ENCODE measurements at places on chromosomes 5 and 9. TPM values are rescaled to one million over a fixed set of nuclear protein-coding genes. Genes with fewer than 3 reads are reported as not detected.

GRCh38 chr5:30926218-30926617 lies 267.3 kb upstream of the CDH6 start:
- no peak for DNase-seq

DNA sequence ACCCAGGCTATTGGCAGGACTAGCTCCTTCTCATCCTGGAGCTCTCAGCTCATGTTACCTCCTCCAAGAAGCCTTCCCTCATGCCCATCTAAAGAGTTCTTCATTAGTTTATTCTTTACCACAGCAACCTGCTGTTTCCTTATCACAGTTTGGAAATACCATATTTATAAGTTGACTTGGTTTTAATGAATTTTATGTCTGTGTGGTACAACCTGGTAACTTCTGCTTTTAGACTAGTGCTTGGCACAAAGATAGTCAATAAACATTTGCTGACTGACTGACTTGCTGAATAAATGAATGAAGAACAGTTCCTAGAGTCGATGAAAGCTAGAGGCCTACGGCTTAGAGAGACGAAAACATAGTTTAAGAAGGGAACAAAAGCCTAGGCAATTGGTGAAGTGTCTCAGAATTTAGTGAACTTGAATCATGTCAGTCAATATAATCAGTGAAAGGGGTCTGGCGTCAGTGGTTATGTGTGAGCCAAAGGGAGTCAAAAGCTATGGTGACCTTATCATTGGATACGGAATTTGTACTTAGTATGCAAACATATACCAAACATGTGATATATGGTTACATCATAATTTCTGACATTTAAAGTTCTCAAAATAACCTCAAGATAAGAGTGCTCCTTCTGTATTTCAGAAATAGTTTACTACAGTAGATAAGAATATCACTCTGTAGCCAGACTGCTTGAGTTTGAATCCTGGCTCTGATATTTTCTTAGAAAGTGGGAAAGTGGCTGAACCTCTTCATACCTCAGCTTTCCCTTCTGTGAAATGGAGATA lies 239.5 kb downstream of the MCTP1 start:
- DNase-seq = no peak

DNA sequence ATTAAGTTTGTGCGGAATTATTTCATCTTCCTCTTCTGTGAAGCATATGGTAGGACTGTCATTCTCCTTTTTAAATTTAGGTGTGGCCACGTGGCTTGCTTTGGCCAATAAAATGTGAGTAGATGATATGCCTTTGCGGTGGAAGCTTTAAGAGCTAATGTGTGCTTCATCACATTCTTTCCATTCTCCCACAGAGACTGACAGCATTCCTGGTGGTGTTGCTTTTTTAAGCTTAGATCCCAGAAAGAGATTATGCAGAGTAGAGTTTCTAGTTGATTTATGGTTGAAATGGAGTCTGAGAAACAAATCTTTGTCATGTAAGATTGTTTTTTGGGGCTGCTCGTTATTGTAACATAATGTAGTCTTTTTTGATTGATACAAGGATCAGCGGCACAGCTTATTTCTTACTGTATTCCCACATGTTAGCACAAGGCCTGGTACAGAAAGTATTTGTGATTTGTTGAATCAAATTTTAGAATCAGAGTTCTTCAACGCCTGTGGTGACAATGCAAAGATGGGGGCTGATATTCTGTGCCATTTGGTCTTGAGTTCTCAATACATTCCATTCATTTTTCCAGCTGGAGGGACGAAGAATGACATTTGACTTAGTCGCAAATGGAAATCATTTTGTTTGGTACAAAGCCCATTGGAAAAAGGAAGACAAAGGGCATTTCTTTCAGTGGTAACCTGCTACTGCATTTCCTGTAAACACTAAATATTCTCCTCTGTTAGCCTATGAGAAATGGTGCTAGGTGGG lies 209.9 kb upstream of the VLDLR start:
- DNase-seq = no peak

DNA sequence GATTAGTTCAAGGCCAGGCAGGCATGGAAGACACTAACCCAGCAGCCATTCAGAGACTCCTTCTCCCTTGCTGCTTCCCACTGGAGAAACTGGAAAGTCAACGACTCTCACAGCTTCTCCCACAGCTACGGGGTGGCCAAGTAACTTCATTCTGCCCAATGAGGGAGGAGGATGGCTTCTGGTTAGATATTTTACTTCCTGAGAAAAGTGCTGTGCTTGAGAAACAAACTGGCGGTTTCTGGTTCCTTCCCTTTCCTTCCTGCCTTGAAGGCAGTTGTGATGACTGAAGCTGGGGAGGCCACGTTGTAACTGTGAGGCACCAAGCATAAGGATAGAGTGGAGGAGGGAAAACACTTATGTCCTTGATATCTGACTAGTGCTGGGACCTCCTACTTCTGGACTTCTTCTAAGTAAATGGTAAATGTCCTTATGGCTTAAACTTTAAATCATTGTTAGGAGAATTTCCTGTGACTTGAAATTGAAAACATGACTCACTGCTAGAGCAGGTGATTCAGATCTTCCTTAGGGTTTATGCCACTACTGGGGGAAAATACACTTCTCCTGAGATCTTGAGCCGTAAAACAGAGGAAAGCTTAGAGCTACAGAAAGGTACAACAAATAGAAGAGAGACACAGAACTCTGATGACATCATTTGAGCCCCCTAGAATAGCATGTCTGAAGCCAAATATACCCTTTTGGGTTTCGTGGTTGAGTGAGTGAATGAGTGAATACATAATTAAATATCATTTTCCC lies 3.1 kb upstream of the GNPDA1 start:
- DNase-seq = no peak

GRCh38 chr9:78280982-78281668 lies 15.8 kb upstream of the PSAT1 start:
- DNase-seq = peak; percentile 86

The MAMDC4 gene
- total RNA-seq = 2.4 TPM

The PIP5KL1 gene
- total RNA-seq = 1.2 TPM

DNA sequence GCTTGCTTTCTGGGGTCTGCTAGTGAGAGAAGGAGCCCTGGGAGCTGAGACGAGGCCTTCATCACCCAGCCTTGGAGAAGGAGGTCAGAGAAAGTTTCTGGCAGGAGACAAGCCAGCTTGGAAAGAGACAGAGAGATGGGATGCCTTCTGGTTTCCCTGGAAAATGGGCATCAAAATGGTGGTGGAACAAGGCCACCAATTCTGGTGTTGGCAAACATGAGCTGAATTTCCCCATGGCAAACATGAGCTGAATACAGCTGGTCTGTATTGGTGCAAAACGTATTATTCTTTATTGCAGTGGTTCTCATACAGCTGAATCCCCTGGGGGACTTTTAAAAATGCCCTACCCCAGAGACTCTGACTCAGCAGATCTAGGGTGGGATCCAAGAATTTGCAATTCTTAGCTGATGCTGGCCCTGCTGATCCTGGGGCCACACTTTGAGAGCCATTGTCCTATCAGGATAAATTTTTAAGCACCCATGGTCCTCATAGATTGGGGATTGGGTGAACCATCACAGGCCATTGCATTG lies 39.1 kb upstream of the S1PR3 start:
- no peak for DNase-seq

GRCh38 chr9:127647451-127647850 lies 35.4 kb downstream of the STXBP1 start:
- DNase-seq = no peak

- no peak for DNase-seq
Observed at GRCh38 chr9:1051210-1051583, 1.0 kb downstream of the DMRT2 start.

DNA sequence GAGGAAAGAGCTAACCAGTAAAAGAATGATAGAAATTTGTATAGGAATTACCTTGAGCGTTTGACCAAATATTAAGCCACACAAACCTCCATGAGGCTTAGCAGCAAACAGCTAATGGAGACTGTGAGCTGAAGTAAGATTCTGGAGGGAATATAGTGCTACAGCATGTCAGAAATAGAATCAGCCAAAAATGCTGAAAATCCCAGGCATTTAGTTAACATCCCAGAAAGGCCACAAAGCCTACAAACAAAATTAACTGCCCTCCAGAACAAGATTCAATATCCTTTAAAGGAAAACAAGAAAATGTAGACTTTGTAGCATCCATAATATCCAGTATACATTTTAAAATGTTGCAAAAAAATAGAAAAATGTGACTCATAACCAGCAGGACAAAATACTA lies 257.8 kb upstream of the TUSC1 start:
- no peak for DNase-seq

The GAPT gene
- total RNA-seq = 2.5 TPM

The CTSV gene
- total RNA-seq = not detected

DNA sequence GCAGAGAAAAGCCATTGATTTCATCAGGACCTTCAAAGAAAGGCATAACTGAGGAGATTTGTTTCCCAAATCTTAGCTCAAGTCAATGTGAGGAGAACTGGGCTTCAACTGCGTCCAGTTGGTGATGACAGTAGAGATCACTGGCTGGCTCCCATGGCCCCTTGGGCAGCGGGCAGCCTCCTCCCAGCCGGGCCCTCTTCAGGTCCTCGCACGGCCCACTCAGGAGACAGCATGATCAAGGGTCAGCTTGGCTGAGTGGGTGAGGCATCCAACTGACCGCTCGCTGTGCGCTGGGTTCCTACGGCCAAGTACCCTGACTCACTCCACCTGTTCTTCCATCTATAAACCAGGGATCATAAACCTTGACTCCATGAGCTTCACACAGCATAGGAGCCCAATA lies 274.0 kb downstream of the NSG2 start:
- DNase-seq = peak; percentile 48

GRCh38 chr5:154477382-154478223 lies 424 bp downstream of the HAND1 start:
- no peak for DNase-seq

GRCh38 chr5:74316064-74316603 lies 324.4 kb downstream of the ENC1 start:
- peak; percentile 84 for DNase-seq

The ISOC1 gene
- 9.9 TPM for total RNA-seq

GRCh38 chr9:83166372-83166771 lies 103.4 kb upstream of the RASEF start:
- DNase-seq = no peak

- DNase-seq = no peak
Observed at GRCh38 chr5:16866795-16867576, 69.1 kb downstream of the MYO10 start.

- DNase-seq = no peak
Observed at GRCh38 chr5:96463091-96463490, 30.0 kb upstream of the PCSK1 start.

DNA sequence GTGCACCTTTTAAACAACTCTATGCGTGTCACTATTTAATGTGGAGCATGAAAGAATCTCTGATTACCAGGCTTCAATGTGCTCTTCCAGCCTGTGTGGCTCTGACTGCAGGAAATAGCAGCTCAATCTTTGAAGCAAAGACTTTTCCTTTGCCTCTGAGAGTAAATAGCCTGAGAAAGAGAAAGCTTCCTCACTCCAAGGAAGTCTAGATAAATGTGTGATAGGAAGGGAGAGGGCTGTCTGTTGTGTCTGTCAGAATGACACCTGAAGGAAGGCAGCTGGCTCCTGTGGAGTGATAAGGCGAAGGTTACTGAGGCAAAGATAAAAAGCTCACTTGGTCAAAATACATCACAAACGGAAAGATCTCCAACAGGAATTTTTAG lies 205.3 kb upstream of the HAPLN1 start:
- no peak for DNase-seq

The GFI1B gene
- total RNA-seq = not detected

Measured in posterior vena cava (tissue), 2 donors.